ENCODE measurements at places on chromosomes 7 and 10. TPM values are rescaled to one million over a fixed set of nuclear protein-coding genes. Genes with fewer than 3 reads are reported as not detected.

GRCh38 chr10:114982989-114983388, 45.0 kb downstream of the TRUB1 start:
- H3K27ac ChIP-seq = no peak overlapping the region
- no peak overlapping the region for H3K4me3 ChIP-seq
- H3K27me3 ChIP-seq = no peaks in the 10 kb centered on the region
- no peak for DNase-seq

- no peaks in the 10 kb centered on the region for H3K27me3 ChIP-seq
- no peak overlapping the region for H3K27ac ChIP-seq
- no peak overlapping the region for H3K4me3 ChIP-seq
- H3K4me1 ChIP-seq = no peaks in the 10 kb centered on the region
- no peaks in the 10 kb centered on the region for H3K36me3 ChIP-seq
- DNase-seq = no peak
Observed at GRCh38 chr10:7045891-7046599, 364.8 kb downstream of the SFMBT2 start.

DNA sequence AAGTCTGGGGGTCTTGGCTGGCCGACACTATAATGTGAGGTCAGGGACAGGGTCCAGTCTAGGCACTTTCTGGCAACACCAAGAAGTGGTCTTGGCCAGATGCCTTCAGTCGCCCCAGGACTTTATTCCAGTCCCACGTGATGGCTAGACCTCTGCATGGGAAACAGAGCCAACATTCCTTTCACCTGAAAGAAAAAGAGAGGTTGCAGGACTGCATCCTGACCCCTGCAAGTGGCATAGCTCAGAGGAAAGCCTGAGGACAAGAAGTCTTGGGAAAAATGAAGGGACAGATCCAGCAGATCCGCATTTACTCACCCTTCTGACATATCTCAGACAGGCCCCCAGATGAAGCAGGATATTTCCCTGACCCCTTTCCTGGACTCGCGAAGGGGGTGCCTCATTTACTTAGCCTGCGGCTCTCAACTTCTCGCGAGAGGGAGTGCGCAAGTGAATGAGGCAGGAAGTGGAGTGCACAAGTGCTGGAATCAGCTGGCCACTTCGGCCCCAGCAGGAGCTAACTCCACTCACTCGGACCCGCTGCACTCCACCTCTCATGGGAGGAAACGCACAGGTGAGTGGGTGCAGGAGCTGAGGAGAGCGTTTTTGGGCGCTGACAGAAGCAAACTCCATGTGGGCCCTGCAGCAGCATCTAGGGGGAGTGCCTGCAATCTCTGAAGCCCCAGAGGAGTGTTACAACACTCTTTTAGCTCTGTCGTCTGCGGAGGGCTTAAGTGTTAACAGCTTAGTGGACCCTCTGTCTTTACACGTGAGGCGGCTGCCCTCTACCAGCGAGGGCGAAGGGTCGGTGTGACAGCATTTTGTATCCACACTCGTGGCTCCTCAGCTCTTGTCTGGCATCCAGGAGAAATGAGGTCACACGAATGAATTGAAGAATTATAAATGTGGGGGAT, 916.2 kb upstream of the GHITM start:
- H3K27ac ChIP-seq = no peak overlapping the region
- no peaks in the 10 kb centered on the region for H3K27me3 ChIP-seq
- DNase-seq = peak; percentile 49
- no peak overlapping the region for H3K4me3 ChIP-seq

DNA sequence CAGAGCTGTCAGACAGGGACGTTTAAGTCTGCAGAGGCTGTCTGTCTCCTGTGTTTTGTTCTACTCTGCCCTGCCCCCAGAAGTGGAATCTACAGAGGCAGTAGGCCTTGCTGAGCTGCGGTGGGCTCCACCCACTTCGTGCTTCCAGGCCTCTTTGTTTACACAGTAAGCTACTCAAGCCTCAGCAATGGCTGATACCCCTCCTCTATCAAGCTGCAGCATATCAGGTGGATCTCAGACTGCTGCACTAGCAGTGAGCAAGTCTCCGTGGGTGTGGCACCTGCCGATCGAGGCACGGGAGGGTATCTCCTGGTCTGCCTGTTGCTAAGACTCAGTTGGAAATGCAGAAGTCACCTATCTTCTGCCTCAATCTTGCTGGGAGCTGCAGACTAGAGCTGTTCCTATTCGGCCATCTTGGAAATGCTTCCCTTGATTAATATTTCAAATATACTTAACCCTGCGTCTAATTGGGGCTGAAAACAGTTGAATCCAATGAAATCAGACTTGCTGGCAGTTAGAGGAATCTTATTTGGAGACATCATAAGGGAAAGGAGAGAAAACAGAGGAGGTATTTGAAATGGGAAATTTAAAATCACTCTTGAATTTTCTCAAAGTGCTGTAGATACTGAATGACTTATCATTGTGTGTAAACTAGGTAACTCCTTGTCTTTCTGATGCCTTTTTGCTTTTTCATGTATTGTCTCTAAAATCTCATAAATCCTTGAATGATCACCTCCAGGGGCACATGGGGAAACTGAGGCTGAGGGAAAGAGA, 13.8 kb upstream of the CYP3A5 start:
- no peaks in the 10 kb centered on the region for H3K27me3 ChIP-seq
- H3K36me3 ChIP-seq = no peaks in the 10 kb centered on the region
- H3K4me3 ChIP-seq = no peak overlapping the region
- peak overlapping the region; percentile 26 for H3K27ac ChIP-seq
- DNase-seq = peak; percentile 82
- peaks cover 18% of the 10 kb centered on the region for H3K4me1 ChIP-seq

- H3K36me3 ChIP-seq = no peaks in the 10 kb centered on the region
- DNase-seq = peak; percentile 31
- H3K4me1 ChIP-seq = peaks cover 21% of the 10 kb centered on the region
- H3K27me3 ChIP-seq = no peaks in the 10 kb centered on the region
- H3K4me3 ChIP-seq = no peak overlapping the region
- no peak overlapping the region for H3K27ac ChIP-seq
Observed at GRCh38 chr7:37352974-37353948, 95.4 kb downstream of the ELMO1 start.

- H3K27ac ChIP-seq = no peak overlapping the region
- no peaks in the 10 kb centered on the region for H3K27me3 ChIP-seq
- no peaks in the 10 kb centered on the region for H3K4me1 ChIP-seq
- DNase-seq = no peak
- no peaks in the 10 kb centered on the region for H3K36me3 ChIP-seq
Observed at GRCh38 chr10:1664333-1664964, 72.9 kb downstream of the ADARB2 start.

- H3K4me1 ChIP-seq = peaks cover 79% of the 10 kb centered on the region
- H3K27ac ChIP-seq = no peak overlapping the region
- DNase-seq = peak; percentile 32
Observed at GRCh38 chr10:125152450-125153368, 7.7 kb downstream of the CTBP2 start.

DNA sequence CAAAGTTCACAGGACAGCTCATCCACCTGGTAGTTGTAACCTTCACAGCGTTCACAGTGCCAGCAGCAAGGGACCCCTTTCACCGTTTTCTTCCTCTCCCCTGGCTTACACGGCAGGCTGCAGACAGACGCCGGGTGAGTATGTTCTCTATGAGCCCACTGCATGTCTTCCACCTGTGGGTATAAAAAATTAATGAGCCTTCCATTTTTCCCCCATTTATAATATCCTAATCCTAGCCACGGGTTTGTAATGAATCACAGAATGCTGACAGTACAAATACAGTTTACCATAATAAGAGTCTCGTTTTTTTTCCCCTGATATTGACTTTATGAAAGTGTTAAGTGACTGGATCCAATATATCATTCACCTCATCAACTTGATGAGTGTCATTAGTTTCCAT, 719.0 kb downstream of the GRM8 start:
- DNase-seq = no peak
- H3K27me3 ChIP-seq = no peaks in the 10 kb centered on the region
- H3K27ac ChIP-seq = no peak overlapping the region
- H3K4me3 ChIP-seq = no peak overlapping the region
- H3K36me3 ChIP-seq = no peaks in the 10 kb centered on the region
- no peaks in the 10 kb centered on the region for H3K4me1 ChIP-seq

DNA sequence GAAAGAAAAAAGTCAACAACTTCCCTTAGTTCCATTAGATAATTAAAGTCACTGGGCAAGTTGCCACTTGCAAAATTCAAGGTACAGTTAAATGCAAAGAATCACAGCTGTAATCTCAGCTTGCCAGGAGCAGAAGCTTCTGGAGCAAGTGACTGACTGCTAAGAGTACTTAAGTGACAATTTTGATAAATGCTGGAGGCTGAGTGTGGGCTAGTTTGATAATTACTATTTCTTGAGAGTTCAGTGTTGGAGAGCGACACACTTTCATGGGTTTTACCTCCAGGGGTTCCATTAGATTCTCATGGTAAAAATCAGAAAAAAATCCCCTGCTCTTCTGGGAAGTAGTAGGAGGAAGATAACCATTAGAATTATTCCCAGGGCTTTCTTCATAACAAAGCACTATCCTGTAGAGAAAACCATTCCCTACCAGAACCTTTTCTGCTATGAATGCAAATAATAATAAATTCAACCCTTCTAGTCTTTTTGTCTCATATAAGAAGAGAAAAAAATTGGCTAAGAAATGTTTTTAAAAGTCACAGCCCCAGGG, 486.3 kb downstream of the POM121L12 start:
- no peaks in the 10 kb centered on the region for H3K4me1 ChIP-seq
- no peak overlapping the region for H3K27ac ChIP-seq
- no peak overlapping the region for H3K4me3 ChIP-seq
- no peaks in the 10 kb centered on the region for H3K36me3 ChIP-seq

- peaks cover 7% of the 10 kb centered on the region for H3K4me1 ChIP-seq
- no peak overlapping the region for H3K4me3 ChIP-seq
- H3K27ac ChIP-seq = no peak overlapping the region
- no peaks in the 10 kb centered on the region for H3K27me3 ChIP-seq
Observed at GRCh38 chr10:71462062-71462935, 65.6 kb downstream of the CDH23 start.

Gene EBF3
- 0.40 TPM for total RNA-seq

Gene GNAT3
- total RNA-seq = not detected

Gene MMD2
- total RNA-seq = not detected

Gene TRDMT1
- 26.4 TPM for total RNA-seq
